ENCODE measurements at places on chromosomes 16 and 17.

GRCh38 chr16:53071748-53072301 lies 17.0 kb downstream of the CHD9 start:
- no peak for DNase-seq

DNA sequence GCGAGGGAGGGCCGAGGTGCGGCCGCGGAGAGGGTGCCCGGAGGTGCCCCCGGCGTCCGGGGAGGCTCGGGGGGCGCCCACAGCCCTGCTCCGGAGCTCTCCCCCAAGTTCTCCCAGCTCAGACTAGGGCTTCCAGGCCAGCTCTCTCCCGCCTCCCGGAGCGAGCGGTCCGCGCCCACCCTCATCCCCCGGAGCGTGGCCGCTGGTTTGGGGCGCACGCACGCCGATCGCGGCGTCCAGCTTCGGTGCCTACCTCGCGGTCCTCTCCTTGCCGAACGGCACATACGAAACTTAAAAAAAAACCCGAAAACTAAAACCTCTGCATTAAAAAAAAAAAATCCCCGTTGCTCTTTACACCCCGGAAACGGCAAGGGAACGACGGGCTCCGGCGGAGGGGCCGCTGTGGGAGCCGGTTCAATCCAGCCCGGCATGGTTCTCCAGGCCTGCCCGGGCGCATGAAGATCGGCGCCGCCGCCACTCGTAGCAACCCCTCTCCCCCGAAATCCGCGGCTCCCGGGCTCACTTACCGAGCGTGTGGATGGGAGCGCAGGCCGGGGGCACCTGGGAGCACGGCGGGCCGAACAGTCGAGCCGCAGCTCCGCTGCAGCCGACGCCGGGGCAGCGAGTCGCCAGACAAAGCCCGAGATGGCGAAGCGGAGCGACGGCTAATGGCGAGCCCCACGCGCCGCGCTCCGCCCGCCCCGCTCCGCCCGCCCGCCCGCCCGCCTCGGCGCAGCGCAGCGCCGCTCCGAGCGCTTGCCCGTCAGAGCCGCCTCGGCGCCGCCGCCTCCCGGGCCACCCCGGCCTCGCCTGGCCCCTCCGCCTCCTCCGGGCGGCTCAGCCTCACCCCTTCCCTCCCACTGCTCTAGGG lies 973 bp upstream of the UBTF start:
- no peak for DNase-seq

DNA sequence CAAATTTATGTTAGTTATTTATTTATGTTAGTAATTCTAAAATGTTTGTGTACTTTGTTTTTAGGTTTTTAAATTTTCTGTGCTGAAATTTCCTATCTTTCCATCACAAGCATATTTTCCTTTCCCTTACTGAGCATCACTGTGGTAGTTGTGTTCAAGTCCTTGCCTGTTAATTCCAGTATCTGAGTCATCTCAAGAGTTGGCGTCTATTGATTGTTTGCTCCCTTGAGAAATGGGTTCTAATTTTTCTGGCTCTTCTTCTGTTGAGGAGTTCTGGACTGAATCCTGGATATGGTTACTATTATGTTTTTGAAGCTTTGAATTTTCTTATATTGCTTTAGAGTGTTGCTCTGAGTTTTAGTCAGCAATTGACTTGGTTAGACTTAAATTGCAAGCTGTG lies 56.3 kb downstream of the GAN start:
- DNase-seq = no peak

GRCh38 chr17:78473951-78474613 lies 95.6 kb downstream of the PGS1 start:
- DNase-seq = no peak

DNA sequence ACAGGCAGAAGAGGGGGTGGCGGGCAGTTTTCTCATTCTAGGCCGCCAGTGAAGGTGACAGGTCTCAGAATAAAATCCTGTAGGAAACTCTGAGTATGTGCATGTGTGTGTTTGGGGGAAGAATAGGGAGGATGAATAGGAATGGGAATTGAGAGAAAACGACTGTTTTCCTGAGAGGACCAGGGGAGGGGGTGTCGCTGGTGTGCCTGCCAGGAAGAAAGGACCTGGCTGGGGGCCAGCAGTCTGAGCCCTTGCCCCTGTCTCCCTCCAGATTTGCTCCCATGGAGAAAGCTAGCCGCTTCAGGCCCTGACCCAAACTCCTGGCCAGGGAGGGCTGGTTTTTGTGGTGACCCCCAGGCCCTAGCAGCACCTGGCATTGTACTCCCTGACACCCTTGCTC lies 14.4 kb downstream of the C17orf50 start:
- no peak for DNase-seq

GRCh38 chr17:57356719-57357391 lies 100.5 kb downstream of the MSI2 start:
- DNase-seq = no peak

GRCh38 chr17:1298606-1299005 lies 19.1 kb downstream of the TRARG1 start:
- no peak for DNase-seq

- DNase-seq = no peak
Measured at GRCh38 chr17:44331249-44331760, 6.7 kb upstream of the SLC25A39 start.

- no peak for DNase-seq
Measured at GRCh38 chr17:1003972-1004768, 7.2 kb downstream of the TIMM22 start.

GRCh38 chr16:76241755-76242154 lies 35.4 kb upstream of the CNTNAP4 start:
- DNase-seq = no peak

- no peak for DNase-seq
Measured at GRCh38 chr17:73750975-73751374, 106.7 kb upstream of the SDK2 start.

GRCh38 chr16:67539271-67539670 lies 10.6 kb downstream of the RIPOR1 start:
- DNase-seq = no peak

DNA sequence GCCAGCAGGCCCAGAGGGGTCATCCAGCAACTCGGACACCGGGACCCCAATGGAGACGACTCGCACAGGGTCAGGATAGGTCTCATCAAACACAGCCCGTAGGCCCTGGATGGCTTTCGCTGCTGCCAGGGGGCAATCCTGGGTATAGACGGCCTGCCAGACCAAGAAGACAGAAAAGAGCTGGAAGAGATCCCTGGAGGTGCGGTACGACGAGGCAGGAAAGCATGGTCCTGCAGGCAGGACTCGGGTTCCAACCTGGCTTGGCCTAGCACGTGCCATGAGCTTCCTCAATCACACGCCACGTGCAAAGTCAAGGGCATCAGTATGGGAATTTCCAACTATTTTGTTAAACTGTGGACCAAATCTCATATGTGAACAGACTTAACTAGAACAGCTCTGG lies 6.3 kb upstream of the EXOSC6 start:
- no peak for DNase-seq

- DNase-seq = no peak
Measured at GRCh38 chr16:46721885-46722284, 26.3 kb downstream of the MYLK3 start.

DNA sequence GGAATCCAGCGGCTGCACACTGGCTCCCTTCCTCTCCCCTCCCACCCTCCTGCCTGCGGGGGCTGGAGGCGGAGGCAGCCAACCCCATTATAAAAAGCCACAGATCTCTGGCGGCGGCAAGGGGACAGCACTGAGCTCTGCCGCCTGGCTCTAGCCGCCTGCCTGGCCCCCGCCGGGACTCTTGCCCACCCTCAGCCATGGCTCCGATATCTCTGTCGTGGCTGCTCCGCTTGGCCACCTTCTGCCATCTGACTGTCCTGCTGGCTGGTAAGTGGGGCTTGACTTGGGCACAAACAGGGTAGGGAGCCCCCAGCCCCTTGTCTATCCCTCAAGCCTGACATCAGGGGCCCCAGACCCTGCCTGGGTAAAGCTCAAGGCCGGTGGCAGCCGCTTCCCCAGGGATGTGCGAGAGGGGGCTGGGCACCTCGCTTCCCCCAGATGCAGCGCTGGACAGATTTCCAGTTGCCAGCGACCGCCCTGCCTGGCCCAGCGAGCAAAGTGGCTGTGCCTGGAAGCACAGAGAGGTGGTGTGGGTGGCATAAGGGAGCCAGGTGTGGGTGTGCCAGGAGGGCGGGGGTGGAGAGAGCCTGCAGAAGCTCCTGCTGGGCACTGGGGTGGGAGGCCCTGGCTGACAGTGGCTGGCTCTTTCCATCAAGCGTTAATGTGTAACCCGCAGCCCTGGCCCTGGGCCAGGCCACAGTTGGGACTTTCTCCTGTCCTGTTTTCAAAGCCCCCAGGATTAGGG lies at the start of gene CX3CL1:
TSS of gene CX3CL1 (plus strand) at position 119 of the 745 bp plus-strand sequence. CDS start at position 198, 79 bp downstream.
- DNase-seq = no peak

DNA sequence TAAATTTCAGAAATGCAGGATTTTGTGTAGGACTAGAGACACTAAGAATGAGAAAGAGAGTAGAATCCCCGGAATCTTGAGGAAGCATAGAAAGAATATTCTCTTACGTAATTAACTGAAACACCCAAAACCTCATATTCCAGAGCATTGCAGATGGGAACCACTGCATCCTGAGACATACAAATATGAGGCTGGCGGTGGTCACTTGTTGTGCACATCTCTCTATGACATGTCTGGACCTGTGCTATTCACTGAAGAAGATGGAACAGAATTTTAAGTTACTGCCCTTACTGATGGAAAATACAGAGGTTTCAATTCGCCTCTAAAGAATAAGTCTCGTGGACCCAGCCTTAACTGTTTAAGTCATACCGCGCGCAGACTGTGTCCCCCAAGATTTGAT lies 806 bp downstream of the RAD51C start:
- no peak for DNase-seq

Measured in thoracic aorta (tissue), 2 donors.